Heart left ventricle (tissue), 16 donors: ENCODE measurements at places on chromosomes 7 and 10. TPM values are rescaled to one million over a fixed set of nuclear protein-coding genes. Genes with fewer than 3 reads are reported as not detected.
A peak's percentile ranks its signal among the peaks of the same experiment; 100 is the strongest.

The KCNMA1 gene
- 1.7 TPM for total RNA-seq

The WDR86 gene
- total RNA-seq: 1.5 TPM

DNA sequence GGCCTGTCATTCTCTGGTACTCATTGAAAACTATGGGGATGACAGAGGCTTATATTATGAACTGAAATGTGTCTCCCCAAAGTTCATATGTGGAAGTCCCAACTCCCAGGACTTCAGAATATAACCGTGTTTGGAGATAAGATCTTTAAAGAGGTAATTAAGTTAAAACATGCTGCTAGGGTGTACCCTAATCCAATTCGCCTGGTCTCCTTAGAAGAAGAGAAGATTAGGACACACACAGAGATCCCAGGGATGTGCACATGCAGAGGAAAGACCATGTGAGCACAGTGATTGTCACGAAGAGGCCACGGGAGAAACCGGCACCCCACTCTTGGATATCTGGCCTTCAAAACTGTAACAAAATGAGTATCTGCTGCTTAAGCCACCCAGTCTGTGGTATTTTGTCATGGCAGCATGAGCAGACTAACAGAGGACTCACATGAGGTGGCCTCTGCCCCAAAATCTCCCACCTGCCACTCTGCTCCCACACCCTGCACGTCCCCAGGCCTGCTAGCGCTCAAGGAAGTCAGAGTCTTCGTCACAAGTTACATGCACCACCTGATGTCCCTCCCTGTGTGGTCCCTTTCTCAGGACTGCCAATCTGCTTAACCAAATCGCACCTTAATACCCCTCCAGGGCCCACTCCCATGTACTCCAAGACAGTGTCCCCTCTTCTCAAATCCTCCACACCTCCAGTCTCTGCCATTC lies 26.8 kb downstream of the PLAC9 start:
- DNase-seq: no peak

The IFIT2 gene
- 3.6 TPM for total RNA-seq

The OR6V1 gene
- total RNA-seq: not detected

DNA sequence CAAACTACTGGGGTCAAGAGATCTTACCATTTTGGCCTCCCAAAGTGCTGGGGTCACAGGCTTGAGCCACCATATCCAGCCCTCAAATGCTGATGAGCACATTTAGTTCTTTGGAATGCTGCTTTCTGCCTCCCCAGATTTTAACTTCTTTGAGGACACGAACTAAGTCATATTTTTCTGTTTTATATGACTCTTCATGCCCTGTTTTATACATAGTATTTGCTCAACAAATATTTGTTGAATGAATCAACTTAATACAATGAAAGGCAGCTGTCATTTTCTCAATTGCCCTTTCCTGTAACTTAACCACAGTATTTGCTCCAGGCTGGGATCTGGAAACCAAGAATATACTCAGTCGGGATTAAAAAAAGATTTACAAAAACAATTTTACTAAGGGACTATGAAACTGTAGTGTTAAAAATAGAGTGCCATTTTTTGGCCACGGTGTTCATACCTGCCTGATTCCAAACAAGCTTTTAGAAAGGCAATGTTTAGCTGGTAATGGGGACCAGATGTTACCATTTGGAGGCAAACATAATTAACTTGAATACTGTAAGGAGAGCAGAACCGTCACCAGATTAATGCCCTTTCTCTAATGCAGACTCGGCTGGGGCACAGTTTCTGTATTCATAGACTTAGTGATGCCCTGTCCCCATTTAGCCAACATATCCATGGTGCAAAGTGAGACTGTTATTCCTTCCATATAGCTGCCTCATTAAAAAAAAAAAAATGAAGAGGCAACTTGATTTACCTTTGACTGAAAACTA lies 117.6 kb downstream of the NRP1 start:
- no peak for DNase-seq

DNA sequence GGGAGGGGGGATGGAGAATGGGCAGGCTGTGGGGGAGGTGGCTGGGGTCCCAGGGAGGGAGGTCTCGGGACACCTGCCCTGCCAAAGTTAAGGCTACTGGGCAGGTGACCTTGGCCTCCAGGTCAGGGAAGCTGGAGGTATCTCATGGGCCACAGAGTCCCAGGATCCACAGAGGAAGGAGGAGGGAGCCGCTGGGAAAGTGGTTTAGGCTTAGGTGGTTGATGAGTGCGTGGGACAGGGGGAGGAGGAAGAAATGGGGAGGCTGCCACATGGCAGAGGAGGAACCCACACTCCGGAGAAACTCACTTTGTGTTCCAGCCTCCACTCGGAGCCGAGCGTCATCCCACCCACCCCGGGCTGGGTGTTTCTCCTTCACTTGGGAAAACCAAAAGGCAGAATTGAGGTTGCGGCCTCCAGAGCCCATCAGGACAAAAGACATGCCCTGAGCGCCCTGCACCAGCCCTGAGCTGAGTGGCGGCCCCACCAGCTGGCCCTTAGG lies 46.1 kb downstream of the ASB13 start:
- DNase-seq: no peak

The TMEM176A gene
- total RNA-seq: 29.5 TPM

- no peak for DNase-seq
These were observed 90.4 kb downstream of the KCND2 start for GRCh38 chr7:120363414-120363813.

GRCh38 chr10:59324597-59324996 lies 37.8 kb downstream of the FAM13C start:
- DNase-seq: no peak

- DNase-seq: no peak
These were observed 607.9 kb upstream of the MKI67 start for GRCh38 chr10:128734161-128734560.

DNA sequence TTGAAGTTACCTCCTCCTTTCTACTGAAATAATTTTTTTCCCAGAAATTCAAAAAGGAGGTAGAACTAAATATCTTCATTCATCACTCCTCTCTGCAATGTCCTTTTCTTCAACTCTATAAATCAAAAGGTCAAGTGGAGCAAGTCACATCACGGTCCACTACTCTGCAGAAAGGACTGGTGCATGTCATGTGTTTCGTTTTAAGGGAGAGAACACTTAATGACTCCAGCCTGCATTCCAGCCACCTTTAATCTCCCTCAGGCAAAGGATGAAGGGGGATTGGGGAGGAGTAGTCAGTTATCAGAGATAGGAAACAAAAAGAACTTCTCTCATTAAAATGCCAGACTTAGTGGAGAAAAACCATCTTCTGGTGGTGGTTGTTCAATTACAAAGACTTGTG lies 78.9 kb downstream of the ANK3 start:
- no peak for DNase-seq

DNA sequence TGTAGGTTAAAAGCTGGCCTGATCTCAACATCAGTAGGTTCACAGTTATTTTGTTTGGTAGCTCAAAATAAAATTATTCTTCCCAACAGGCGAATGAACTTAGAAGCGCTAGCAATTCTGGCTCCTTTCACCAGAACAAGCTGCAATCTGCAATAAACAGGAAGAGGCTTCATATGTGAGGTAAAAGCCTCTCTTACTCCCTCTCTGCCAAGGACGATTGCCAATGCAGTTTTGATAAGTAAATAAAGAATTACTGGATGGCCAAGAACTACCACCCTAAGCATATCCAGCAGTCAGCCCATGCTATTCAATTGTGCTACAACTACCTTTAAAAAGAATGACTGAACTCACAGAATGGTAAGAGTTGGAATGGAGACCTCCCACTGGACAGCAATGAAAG lies 150.0 kb upstream of the LAMB4 start:
- no peak for DNase-seq

The ITIH2 gene
- not detected for total RNA-seq

GRCh38 chr7:2921653-2922347 lies 77.7 kb upstream of the GNA12 start:
- DNase-seq: no peak

DNA sequence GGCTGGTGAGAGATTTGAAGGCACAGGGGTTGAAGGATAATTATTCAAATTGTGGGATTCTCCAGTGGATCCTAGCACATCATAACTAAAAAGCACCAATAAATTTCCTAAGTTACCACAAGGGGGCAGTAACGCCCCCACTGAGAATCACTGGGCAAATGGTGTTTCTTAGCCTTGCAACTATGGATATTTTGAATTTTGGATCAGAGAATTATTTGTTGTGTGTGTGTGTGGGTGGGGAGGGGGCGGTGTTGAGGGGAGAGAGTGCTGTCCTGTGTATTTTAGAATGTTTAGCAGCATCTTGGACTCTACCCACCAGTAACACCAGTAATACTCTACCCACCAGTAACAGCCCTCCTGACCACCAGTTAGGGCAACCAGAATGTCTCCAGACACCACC lies 63.3 kb upstream of the PRKG1 start:
- no peak for DNase-seq

DNA sequence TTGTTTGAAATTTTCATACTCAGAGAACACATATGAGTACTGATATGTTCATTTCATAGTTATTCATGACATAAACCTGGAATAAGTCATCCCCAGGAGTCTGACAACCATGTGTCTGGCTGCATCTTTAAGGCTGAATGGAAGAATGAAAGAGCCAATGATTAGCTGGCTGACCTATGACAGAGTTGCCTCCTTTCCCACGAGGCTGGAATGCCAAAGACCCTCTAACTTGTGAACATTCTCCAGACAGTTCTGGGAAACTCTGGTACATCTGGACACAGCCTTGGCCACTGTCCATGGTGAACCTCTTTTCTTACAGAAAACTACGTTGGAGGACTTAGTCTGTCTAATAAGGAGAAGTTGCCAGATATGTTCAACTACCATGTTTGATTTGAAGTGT lies 380.8 kb upstream of the MKI67 start:
- no peak for DNase-seq

The NPFFR1 gene
- total RNA-seq: not detected

DNA sequence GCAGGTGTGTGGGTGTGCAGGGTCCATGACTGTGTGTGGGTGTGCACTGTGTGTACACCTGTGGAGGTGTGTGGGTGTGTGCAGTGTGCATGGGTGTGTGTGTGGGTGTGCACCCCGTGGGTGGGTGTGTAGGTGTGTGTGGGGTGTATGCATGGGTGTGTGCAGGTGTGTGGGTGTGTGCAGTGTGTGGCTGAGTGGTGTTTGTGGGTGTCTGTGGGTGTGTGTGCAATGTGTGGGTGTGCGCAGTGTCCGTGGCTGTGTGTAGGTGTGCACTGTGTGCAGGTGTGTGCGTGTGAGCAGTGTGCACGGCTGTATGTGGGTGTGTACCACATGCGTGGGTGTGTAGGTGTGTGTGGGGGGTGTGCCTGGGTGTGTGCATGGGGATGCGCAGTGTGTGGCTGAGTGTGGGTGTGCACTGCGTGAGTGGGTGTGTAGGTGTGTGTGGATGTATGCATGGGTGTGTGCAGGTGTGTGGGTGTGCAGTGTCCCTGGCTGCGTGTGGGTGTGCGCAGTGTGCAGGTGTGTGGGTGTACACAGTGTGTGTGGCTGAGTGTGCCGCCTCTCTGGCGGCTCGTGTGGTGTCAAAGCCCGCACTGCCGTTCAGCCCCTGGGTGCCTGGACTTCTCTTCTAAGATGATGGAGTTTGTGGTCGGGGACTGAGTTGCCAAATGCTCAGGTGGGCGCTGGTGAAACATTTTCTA lies 208.3 kb downstream of the DNAJB6 start:
- DNase-seq: no peak

DNA sequence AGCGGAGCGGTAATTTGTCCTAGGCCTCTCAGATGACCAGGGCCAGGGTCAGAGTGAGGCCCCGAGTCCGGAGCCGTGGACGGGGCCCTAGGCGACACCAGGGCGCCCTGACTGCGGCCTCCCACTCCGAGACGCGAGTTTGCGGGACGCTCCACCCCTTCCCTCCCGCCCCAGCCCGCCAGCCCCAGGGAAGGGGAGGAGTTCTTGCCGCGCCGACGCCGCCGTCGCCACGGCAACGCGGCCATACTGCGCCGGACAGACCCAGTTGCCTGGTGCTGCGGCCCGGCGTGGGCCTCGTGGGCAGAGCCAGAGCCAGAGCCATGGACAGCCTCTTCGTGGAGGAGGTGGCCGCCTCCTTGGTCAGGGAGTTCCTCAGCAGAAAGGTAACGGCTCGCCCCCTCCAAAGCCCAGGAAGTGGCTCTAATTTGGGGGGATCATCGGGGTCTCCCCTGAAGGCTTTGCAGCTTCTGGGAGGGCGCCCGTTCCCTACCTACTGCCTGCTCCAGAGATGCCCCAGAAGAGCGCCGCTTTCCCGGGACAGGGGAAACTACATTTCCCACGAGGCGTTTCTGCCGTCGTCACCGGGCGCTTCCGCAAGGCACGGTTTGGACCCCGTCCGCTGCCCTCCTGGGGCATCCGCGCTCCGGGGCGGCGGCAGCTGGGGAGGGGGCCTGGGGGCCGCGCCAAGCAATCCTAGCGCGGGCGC lies at the start of gene MINDY4:
Gene MINDY4, plus strand, starts transcription at position 244 of the 706 bp plus-strand sequence. Its CDS starts 77 bp downstream, at position 321.
- DNase-seq: peak; percentile 87

The GRID2IP gene
- total RNA-seq: not detected

- DNase-seq: peak; percentile 86
These were observed 361 bp upstream of the PLXDC2 start for GRCh38 chr10:19815731-19816410.

The LLCFC1 gene
- not detected for total RNA-seq

The NODAL gene
- not detected for total RNA-seq

DNA sequence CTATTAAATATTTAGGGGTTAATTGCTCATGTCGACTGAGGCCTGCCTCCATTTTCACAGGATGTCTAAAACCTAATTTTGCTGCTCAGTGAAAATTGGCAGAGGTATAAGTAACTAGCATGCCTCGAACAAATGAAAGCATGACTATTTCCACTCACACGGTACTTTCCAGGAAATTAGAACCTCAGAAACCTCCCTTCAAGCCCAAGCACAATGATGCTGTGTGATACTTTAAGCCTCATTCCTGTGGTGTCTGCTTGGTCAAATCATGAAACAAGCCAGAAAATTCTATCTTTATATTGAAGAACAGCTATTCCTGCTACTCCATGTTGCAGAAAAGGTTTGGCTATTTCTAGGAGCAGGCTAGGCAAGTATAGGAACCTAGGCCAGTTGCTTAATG lies 203.0 kb downstream of the SORCS3 start:
- no peak for DNase-seq

The CALHM1 gene
- total RNA-seq: not detected

DNA sequence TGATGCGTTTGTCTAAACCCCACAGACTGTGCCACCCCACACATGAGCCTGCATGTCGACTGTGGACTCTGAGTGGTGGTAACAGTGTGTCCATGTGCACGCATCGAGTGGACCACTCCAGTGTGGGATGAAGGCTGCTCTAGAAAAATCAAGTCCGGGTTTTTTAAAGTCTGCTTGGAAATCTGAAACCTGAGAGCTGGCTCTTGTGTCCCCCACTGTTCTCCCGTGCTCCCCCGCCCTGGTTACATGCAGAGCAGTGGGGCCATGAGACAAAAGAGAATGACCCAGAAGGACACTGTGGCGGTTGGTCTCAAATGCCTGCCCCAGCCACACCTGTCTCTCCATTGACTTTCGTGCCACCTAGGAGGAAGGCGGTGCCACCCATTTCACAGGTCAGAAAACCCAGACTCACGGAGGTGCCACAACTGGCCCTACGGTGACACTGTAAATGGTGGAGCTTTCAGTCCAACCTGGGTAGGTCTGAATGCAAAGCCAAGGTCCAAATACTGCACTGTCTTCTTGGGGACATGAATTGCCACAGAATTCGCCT lies 27.3 kb upstream of the PWWP2B start:
- peak; percentile 47 for DNase-seq
